ENCODE measurements at places on chromosomes 5 and 9. TPM values are rescaled to one million over a fixed set of nuclear protein-coding genes. Genes with fewer than 3 reads are reported as not detected.

DNA sequence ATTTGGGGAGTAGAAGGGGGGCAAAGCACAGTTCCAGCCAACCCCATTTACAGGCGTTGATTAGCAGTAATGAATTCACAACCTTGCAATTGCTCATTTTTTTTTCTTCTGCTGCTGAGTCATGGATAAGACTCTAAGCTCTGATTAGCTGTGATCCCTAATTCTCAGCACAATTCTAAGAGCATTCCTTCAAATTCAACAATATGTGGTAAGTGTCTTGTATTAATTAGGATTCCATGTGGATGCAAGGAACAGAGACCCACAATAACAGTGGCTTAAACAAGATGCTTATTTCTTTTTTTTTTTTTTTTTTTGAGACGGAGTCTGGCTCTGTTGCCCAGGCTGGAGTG lies 133.4 kb downstream of the PALM2AKAP2 start:
- H3K4me1 ChIP-seq, result no peaks in the 10 kb centered on the region
- no peaks in the 10 kb centered on the region for H3K27me3 ChIP-seq
- DNase-seq, result no peak

GRCh38 chr9:18601956-18602355 lies 128.0 kb downstream of the ADAMTSL1 start:
- peaks cover 19% of the 10 kb centered on the region for H3K27me3 ChIP-seq
- no peak overlapping the region for H3K27ac ChIP-seq
- no peak overlapping the region for H3K4me3 ChIP-seq
- peaks cover 27% of the 10 kb centered on the region for H3K4me1 ChIP-seq

DNA sequence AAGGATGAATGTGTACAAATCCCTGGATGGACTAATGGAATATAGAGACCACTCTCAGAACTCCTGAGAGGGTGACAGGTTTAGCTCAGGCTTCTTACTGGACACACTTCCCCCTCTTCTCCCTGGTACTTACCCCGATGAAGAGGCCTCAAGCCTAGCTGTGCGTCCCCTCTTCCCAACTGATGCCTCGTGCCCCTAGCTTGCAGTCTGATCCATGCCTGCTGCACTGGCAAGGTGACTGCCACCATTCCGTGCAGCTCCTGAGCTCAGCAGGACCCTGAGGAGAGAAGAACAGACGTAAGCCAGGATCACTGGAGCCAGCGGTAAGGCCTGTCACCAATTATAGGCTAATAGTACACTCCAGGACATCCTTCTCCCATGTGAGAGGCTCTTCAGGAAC lies 5.5 kb upstream of the STOML2 start:
- DNase-seq, result no peak
- H3K4me1 ChIP-seq, result peaks cover 21% of the 10 kb centered on the region
- H3K4me3 ChIP-seq, result no peak overlapping the region
- H3K27ac ChIP-seq, result no peak overlapping the region

Gene CCDC171
- 2.8 TPM for total RNA-seq

Gene ELOVL7
- total RNA-seq, result 7.8 TPM

Gene NMUR2
- 0.16 TPM for total RNA-seq

Gene NR5A1
- 0.39 TPM for total RNA-seq
